ENCODE measurements at places on chromosomes 5 and 9. TPM values are rescaled to one million over a fixed set of nuclear protein-coding genes. Genes with fewer than 3 reads are reported as not detected.

DNA sequence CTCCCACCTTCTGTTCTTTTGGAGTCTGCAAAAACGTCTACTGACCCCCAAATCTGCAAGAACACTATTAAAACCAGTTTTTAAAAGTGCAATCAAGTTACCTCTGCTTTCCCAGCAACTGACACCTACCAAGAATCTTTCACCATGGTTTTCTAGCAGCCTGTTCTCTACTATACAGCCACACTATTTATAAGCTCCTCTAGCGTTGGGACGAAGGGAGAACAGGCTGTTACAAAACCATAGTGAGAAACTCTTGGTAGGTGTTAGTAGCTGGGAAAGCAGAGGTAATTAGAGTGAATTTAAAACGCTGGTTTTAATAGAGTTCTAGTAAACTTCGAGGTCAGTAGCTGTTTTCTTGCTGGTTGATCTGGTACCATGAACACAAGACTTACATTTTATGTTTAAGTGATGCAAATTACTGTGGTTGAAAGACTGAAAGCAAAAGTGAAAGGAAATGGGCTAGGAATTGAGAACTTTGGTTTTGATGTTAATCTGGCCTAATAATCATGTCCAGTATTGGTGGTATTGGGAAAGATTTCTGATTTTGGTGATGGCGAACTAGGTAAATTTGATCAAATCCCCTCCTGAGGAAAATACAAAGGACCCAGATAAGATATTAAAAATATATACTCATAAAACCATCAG is 5.3 kb downstream of the MROH2B start:
- no peak for DNase-seq

DNA sequence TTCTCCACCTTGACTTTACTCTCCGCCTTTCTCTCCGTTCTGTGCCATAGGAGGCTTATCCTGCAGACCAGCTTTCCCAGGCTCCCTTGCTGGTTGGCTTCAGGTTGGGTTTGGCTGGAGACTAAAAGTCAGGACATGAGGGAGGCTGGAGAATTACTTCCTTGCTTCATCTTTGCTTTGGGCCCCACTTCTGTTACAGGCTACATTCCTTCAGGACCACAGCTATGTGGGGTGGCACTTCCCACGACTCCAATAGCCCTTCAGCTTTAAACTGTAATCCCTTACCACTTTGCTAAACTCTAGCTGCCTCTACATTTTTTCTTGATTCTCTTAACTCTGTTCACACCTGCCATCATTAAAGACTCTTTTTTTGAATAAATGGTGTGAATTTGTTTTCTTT is 186.7 kb upstream of the NR4A3 start:
- no peak for DNase-seq

DNA sequence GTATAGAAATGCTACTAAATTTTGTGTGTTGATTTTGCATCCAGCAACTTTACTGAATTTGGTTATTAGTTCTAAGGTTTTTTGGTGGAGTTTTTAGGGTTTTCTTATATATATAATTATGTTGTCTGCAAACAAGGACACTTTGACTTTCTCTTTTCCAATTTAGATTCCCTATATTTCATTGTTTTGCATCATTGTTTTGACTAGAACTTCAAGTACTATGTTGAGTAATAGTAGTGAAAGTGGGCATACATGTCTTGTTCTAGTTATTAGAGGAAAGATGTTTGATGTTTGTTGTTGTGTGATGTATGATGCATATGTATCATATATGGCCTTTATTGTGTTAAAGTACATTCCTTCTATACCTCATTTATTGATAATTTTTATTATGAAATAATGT is 362.3 kb upstream of the PRR16 start:
- DNase-seq, result no peak

- DNase-seq, result no peak
These were observed 2.3 kb downstream of the AFAP1L1 start for GRCh38 chr5:149273950-149274349.

- DNase-seq, result no peak
These were observed 401.5 kb downstream of the EFNA5 start for GRCh38 chr5:107269256-107269655.

- peak; percentile 41 for DNase-seq
These were observed at the start of gene PLPPR1 for GRCh38 chr9:101028346-101029314. TSS of gene PLPPR1 (plus strand) at chr9:101028727.

DNA sequence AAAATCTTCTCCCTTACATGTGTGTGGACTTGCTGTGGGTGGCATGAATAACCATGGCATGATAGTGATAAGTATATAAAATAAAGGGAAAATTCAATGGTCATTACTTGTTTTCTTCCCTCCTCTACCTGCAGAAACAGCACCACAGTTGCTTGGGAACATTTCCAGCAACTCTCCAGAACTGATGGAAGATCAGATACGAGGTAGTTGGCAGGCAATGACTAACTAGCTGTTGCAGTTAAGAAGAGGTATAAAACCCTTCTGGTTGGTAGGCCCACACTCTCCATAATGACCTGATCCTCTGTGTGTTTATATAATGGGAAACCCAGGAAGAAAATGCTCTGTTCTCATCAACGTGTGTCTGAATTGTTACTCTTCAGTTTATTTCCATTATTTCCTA is 185.9 kb downstream of the SYK start:
- no peak for DNase-seq

GRCh38 chr9:113593682-113594281 is 130.3 kb downstream of the RGS3 start:
- DNase-seq, result peak; percentile 96

DNA sequence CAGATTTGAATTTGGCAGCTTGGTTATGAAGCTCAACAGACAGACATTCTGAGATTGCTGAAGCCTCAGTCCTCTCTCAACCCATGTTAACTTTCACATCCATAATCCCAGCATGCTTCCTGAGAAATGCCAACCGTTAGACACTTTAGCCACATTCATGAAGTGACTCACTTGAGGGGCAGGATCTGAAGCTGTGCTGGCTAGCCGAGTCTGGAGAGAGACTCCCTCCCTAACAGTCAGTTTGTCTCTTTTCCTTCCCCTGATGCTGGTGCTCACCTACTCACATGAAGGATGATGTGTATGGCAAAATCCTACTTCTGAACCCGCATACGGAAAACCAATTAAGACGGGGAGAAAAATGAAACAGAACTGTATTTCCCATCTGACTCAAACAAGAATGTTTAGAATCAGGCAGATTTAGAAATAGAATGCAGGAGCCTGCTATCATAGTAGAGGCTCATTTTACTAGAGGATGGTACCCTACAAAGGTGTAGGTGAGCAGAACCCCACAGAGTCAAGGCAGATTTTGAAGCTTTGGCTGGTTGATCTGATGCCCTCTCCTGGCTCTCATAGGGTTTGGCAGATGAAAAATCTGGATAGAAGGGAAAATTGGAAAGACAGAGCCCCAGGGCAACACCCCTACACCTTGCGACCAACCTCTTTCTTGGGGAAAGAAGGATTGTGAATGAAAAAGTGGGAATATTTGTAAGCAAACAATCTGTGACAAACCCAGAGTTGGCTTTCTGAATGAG is 150.9 kb upstream of the LHFPL2 start:
- DNase-seq, result no peak

- DNase-seq, result no peak
These were observed 69.2 kb downstream of the SYK start for GRCh38 chr9:90870621-90871326.

The IFNA14 gene
- not detected for total RNA-seq

The RGS14 gene
- total RNA-seq, result 2.4 TPM

The EIF4E1B gene
- not detected for total RNA-seq

All from Right ventricle myocardium superior (tissue), 1 donor.